ENCODE measurements at places on chromosomes 1 and 21.

DNA sequence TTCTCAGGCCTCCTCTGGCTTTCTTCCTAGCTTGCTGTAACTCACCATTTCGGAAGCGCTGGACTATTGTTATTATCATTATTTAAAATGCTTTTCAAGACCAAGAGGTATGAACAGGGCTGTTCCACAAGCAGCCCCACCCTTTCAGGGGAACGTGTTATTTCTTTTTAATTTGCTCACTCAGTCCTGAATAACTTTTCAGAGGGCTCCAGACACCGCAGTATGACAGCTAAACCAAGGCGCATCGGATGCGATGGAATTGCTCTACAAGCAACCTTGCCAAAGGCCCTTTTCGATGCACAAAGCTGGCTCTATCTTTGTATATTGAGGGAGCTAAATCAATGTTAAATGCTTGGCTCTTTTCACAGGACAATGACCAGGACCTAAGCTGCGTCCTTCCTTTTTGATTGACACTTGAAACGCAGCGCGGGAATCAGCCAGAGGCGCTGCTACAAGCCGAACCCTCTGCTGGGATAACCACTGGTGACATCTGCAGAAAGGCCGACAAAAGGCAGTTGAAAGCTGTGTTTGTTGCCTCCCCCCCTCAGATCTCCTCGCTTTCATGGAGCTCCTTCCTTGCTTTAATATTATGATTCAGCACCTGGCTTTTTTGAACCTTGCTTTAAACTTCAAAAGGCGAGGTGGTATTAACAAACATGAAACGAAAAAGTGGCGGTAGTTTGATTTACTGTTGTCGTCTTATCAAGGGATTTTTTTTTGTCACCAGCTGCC is 204.7 kb upstream of the PROX1 start:
- DNase-seq, result no peak

- DNase-seq, result no peak
Measured at GRCh38 chr1:112998592-112999235, 42.7 kb upstream of the SLC16A1 start.

- no peak for DNase-seq
Measured at GRCh38 chr1:44662683-44663030, 11.6 kb downstream of the TMEM53 start.

GRCh38 chr1:20165522-20165951 is 20.4 kb upstream of the UBXN10 start:
- no peak for DNase-seq

DNA sequence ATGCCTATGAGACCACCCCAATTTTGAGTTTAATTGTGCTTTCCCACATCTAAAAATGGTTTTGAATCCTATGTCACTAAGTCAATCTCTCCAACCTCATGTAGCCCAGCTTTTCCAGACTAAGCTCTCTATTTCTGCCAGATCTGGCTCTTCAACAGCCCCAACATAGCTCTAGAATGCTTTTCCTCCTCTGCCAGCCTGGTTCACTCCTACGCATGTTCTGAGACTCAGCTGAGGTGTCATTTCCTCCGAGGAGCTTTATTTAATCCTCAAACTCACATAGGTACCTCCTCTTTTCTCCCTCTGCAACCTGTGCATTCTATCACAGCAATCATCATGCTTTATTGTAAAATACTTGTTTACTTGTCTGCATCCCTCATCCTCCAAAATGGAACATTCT is 517.8 kb upstream of the BEND5 start:
- no peak for DNase-seq

DNA sequence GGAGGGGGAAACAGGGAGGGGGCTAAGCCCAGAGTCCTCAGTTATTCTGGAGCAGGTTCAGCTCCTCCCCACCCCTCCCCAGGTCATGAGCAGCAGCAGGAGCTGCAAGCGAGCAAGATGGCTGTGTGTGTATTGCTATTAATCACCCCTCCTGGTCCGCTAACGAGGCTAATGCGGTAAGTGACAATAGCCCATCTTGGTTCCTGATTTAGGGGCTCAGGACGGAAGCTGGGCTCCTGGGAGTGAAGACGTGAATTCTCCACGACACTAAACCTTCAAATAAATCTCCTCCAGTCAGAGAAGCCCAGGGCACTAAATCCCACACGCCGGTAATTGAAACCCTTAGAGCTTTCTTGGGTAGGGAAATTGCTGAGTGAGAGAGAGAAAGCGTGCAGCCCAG is 76.1 kb downstream of the TMEM53 start:
- no peak for DNase-seq

GRCh38 chr21:32380940-32381339 is 11.9 kb downstream of the URB1 start:
- no peak for DNase-seq

GRCh38 chr1:234681065-234681464 is 71.1 kb upstream of the IRF2BP2 start:
- no peak for DNase-seq

DNA sequence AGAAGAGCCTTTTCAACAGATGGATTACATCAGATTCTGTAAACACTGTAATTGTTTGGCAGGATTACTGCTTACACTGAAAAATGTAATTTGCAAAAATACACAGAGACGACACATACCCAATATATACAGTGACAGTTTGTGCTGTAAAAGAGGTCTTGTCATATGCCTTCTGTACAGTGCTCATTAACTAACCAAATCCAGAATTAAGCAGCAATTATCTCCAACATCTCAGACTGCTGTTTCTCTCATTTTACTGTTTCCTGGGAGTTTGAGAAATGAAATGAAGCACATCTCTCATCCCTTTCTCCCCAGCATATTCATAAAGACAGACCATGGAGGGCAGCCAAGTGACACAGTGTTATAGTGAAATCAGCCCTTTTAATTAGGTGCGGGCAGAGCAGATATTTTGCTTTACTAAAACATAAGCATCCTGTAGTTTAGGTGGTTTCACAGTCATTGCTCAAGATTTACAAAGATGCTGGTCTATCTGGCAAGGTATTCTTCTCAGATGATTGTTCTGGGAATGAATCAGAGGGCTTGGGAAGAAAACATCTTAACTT is 618.4 kb upstream of the USP24 start:
- DNase-seq, result no peak

GRCh38 chr1:158564608-158565007 is 5.8 kb downstream of the OR6P1 start:
- no peak for DNase-seq

DNA sequence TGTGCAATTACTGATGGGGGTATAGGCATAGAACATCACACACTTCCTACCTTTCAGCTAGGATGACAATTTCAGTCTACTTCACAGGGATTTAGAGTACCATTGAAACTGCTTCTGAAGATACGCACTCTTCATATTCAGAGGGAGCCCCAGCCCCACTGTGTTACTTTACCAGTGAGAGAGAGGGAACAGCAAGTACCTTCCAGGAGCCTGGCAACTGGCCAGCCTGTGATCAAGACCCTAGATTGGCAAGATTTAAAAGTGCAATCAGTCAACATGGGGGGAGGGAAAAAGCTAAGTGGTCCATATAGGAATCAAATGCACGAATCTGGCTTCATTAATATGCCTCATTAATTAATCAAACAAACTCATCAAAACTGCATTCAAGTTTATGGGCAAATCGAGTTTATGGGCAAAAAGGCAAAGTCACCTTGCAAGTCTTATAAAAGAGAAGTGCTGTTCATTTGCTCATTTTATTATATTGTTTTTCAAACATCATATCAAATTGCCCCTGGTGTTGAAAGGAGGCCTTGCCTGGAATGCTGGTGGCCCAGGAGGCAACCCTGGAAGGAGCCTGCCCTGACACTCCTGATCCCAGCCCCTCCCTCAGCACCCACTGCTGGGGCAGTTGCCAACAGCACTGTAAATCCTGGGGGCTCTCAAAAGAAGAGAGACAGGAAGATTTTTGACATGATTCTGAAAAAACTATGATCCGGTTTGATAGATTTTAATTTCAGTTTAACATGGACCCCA is 184.9 kb upstream of the DPT start:
- no peak for DNase-seq

GRCh38 chr1:4684864-4685522 is 30.6 kb downstream of the AJAP1 start:
- no peak for DNase-seq

DNA sequence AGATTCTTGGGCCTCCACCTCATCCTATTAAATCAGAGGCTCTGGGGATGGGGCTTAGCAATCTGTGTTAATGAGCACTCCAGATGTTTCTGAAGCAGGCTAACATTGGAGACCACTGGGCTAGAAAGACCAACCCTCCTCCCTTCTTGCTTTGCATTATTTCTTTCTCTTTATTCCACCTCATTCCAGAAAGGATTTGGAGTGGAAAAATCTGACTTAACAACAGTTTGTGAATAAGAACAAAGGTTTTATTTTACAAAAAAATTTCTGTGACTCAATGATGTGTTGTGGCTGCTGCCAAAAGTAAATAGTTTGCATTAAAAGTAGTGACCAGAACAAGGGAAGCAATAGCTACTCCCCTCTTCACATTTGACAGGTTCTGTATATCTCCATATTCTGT is 79.4 kb downstream of the TGFB2 start:
- DNase-seq, result no peak

DNA sequence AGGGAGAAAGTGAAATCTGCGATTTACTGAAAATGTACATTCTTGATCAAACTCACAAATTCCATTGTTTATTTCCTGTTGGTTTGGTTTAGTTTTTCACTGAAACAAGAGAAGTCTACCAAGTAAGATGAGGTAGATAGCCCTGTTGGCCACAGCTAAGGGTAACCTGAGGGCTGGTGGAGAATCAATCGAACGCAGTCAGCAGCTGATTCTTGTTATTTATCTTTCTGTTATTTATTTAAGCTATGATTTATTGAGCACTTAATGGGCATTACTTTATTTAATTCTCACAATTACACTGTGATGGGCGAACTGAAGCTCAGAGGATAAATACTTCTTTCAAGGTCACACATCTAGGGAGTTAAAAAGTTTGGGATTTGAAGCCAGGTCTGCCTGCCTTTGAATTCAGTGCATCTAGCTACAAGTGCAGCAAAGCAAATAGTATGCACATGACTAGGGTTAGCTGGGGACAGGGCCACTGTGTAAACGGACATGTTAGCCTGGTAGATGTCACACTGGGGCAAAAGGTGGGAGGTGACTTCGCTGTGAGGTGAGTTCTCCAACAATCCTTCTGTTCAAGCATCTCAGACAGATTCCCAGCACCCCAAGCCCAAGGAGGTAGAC is 106.5 kb upstream of the GADD45A start:
- DNase-seq, result no peak

GRCh38 chr1:74895411-74895810 is 162.5 kb downstream of the TYW3 start:
- no peak for DNase-seq

DNA sequence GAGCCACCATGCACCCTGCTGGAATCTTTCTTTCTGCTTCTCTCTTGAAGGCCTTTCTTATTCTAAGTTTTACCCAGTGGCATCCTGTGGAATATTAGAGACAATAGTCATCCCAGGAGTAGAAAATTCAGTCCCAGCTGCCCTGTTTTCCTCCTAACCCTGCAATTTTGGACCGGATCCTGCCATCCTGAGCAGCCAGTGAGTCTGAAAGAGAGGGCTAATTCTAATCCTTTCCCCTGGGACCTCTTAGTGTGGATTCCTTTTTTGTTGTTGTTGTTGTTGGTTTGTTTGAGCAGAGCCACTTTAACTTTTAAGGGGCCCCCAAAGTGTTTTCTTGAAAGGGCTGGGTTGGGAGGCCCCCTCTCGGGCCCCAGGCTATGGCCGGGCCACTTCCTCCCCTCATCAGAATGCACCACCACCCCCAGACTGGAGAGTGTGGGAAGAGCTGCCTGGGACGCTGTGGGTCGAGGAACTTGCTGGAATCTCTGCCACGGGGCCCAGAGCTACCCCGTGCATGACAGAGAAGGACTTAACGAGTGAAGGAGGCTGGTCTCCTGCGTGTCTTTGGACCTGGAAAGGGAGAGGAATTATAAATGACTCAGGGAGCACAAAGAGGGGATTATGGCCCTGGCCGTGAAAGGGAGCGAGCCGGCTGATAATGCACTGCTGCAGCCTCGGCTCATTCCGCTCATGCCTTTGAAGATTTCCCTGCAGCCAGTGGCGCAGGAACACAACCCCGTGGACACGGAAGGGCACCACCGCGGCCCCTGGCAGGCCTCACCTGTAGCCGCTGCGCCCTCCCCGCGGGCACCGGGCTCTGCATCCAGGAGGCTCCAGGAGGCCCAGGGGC is 81.0 kb upstream of the AKT3 start:
- no peak for DNase-seq

DNA sequence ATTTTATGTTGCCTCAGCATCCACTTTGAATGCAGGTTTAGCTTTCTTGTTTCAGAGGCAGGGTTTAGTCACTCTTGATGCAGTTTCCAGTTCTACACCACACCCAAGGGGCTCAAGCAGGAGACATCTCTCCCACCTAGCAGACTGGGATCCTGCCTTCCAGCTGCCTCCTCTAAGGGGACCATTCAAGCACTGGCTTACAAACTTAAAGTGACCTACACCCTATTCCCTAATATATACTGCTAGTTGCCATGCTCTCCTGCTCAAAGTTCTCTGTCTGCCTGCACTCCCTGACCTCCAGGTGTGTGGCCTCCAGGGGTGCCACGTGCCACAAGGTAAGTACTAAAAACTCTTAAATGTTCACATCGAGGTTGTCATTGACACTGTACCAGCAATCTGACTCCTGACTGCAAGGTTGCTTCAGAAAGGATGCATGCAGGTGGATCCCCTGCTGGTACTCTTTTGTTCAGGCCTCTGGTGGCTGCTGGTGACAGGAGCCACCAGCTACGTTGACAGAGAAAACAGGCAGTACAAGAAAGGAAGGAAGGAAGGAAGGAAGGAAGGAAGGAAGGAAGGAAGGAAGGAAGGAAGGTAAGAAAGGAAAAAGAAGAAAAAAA is 185.9 kb downstream of the COQ8A start:
- no peak for DNase-seq

DNA sequence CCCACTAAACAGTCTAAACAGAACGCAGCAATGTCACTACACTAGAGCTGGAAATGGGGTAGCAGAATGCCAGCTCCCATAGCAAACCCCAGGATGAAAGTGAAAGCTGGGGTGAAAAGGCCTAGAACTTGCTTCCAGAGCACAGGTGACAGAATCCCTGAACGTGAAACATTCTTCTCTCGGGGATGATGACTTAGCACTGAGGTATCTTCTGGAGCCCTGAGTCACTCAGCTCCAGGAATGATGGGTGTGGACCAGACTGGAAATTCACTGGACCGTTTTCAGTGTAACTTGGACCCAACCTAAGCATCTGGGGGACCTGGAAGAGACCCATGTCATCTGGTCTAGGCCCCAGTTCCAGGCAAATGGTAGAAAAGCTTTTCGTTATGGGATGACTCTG is 108.9 kb downstream of the CDC7 start:
- no peak for DNase-seq

Measured in esophagus squamous epithelium (tissue), 5 donors.